ENCODE measurements at places on chromosomes 6 and 20.

DNA sequence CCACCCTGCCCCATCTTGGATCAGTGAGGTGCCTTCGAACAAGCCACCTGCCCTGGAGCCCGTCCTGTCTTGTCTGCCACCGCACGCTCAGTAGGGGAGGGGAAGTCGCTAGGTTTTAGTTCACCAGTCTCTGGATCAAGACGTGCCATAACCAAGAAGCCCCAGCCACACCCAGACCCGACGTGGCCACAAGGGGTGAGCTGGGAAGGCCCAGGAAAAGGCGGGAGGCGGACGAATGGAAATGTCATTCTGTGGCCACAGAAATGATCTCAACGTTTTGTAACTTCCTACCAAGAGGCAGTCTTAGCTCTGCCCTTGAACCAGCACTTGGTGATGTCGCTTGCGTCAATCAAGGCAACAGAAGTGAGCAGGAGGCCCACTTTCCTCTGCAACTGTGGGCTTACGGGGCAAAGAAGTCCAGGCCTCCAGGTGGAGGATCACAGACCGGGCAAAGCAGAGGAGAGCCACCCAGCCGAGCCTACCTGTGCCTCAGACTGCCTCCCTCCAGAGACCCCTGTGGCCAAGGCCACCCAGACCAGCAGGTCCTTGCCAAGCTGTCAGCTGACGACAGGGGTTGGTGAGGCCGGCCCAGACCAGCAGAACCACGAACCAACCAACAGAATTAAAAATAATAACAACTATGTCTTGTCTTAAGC lies 14.5 kb downstream of the GMEB2 start:
- DNase-seq, result no peak

GRCh38 chr20:56572172-56572571 lies 39.1 kb downstream of the FAM209B start:
- DNase-seq, result peak; percentile 5

DNA sequence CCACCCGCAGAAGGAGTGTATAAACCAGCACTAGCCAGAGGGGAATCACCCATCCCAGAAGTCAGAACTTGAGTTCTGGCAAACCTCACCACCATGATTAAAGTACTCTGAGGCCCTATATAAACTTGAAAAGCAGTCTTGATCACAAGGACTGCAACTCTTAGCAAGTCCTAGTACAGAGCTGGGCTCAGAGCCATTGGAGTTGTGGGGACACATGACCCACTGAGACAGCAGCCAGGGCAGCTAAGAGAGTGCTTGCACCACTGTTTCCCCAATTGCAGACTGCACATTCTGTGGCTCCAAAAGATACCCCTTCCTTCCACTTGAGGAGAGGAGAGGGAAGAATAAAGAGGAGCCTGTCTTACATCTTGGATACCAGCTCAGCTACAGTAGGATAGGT lies 4.7 kb upstream of the MCM9 start:
- no peak for DNase-seq

DNA sequence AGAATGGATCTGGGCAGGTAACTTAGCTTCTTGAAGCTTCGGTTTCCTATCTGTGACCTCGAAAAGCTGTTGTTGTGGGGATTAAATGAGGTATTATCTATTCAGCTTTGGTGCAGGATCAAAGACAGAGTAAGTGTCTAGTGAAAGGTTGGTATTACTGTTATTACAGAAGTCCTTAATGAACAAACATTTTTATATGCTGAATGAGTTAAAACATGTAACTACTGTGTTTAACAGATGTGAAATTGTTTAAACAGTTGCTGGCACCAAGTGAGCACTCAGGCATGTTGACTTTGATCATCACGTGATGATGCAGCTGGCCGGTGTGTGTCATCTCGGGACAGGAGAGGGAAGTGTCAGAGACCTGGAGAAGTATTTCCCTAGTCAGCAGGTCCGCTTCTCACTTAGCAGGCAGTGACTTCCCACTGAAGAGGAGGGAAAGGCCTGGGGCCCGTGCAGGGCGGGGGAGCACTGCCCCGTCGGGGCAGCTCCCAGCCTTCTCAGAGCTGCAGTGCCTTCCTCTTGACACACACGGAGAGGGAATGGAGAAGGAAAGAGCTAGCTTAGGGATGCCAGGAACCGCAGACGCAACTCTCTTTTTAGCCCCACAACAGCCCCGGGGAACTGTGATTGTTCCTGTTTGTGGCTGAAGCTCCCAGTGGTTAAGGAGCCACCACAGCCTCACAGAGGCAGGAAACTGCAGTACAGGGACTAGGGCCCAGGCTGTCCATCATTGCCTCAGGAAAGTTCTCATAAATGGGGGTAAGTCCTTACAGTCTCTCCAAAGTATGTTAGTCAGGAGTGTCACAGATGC lies 18.0 kb downstream of the TUBB2A start:
- DNase-seq, result peak; percentile 34

- DNase-seq, result no peak
Observed at GRCh38 chr6:22239261-22239921, 57.4 kb downstream of the PRL start.

DNA sequence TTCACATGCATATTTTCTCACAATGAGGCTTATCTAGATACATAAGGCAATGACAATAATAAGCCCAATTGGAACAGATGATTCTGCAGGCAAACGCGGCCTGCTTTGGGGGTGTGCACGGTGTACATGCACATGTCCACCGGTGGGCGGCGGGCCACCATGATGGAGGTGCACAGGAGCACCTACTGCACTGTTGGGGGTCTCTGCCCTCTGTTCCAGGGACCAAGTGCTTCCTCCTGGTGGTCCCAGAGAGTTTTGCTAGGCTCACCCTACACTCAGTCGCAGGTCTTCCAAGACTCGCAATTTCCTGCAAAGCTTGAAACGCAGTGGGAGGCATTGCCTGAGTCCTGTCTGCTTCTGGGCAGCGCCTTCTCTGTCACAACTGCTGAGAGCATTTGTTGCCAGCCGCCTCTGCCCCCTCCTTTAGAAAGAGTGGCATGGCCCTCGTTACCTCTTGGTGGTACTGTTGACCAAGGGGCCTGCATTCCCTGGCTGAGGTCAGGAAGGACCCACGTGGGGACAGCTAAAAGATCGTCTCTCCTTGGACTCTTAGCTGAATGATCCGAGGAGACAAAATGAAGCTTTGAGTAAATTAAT lies 135.3 kb downstream of the ERMARD start:
- no peak for DNase-seq

DNA sequence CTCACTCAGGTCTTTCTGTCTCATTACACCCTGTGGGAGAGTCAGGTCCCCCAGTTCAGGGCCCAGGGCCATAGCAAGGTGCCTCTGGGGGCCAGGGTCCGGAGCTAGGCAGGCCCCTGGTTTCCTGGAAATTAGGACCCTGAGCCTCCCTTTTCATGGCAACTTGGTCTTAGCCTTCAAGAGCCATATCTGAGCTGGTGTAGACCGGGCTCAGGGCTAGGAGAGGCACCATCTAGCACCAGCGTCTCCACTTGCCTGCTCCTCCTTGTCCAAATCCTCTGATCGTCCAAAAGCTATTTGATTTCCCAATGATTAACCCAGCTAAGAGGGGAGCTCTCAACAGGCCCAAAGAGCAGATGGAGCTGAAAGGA lies 5.6 kb downstream of the MDFI start:
- DNase-seq, result no peak

DNA sequence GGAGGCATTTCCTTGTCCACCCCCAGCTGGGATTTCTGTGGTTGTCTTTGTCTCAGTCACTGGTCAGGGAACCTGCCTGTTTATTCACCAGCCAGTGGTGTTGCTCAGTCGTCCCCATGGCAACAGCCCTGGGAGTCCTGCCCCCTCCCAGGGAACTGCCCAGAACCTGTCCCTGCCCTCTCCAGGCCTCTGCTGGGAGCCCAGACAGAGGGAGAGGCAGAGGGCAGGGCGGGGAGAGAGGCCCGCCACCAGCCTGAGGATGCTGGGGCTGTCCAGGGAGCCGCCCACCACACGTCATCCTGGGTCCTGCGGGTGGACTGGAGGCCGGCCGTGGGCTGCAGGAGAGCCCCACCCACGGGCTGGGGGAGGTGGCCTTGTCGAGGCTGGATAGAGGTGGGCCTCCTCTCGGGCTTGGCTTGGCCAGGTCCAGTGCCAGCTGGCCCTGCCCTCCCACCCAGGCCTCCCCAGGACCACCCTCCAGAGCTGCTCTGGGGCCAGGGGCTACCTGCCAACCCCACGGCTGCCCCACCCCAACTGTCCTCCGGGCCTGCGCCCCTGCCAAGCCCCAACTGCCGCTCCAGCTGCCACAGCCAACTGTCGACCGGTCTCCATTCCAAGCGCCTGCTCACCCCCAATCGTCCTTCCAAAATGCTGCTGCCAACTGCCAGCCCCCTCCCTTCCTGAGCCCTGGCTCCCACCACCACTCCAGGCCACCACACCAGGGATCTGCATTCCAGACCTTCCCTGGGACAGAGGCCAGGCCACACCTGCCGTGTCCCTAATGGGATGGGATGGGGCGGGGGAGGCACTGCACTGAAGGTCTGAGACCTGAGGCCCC lies 4.2 kb upstream of the ZBTB46 start:
- peak; percentile 97 for DNase-seq

- no peak for DNase-seq
Observed at GRCh38 chr20:4775322-4776078, 53.8 kb downstream of the PRND start.

GRCh38 chr20:17896193-17896723 lies 72.3 kb downstream of the SNX5 start:
- peak; percentile 20 for DNase-seq

GRCh38 chr6:119800526-119800925 lies 451.0 kb upstream of the MAN1A1 start:
- no peak for DNase-seq

- DNase-seq, result peak; percentile 10
Observed at GRCh38 chr6:53375847-53376246, 27.1 kb upstream of the ELOVL5 start.

DNA sequence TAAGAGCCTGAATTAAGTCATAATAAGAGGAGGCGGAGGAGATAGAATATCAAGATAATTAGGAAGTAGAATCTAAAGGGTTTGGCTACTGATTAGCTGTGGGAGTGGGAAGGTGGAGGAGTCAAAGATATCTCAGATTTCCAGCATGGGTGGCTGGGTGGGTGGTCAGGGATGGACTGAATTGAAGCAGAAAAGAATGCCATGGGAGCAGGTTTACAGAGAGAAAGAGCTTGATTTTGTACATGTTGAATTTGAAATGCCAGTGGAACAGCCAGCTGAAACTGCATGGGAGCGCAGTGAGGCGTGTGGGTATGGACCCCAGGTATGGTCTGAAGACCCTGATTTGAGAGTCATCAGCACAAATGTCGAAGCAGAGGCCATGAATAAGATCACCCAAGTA lies 1.4 kb upstream of the HLA-DMA start:
- DNase-seq, result no peak

GRCh38 chr6:21213492-21213891 lies 380.1 kb upstream of the SOX4 start:
- no peak for DNase-seq

GRCh38 chr6:70763754-70764510 lies 96.2 kb downstream of the SMAP1 start:
- DNase-seq, result peak; percentile 48

DNA sequence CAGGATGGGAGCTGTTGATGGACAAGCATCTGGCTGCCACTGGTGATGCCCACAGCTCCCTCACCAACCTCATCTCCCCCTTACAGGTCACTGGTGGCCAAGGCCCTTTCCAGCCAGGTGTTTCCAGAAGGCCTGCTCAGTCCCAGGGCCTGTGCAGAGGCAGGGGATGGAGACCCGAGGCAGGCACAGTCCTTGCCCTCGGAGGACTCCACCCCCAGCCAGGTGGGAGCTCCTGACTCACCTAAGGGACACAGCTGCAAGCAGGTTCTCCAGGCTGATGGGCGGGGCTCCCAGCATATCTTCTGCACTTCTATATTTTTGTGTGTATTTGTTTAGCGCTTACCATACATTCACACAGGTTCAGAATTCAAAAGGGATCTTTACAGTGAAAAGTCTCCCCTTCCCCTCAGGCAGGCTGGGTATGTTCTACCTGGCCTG lies 17.4 kb downstream of the PRPH2 start:
- DNase-seq, result no peak

DNA sequence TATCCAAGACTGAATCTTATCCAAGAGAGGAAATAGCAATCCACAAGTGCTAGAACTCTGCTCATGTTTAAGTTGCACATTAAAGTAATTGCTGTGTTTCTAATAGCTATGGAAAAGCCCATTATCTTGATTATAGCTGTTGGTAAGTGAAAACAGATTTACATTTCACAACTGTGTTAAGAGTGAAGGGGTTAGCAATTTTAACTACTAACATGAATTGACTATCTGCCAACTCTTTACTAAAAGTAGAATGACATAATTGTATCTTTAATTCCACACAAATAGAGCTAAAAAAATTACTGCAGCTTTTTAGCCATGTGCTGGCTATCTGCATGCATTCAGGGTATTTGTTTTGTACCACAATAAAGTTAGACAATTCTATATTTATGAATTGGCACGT lies 277.9 kb upstream of the IRAK1BP1 start:
- no peak for DNase-seq

GRCh38 chr6:155310596-155310995 lies 3.7 kb downstream of the TFB1M start:
- peak; percentile 71 for DNase-seq

DNA sequence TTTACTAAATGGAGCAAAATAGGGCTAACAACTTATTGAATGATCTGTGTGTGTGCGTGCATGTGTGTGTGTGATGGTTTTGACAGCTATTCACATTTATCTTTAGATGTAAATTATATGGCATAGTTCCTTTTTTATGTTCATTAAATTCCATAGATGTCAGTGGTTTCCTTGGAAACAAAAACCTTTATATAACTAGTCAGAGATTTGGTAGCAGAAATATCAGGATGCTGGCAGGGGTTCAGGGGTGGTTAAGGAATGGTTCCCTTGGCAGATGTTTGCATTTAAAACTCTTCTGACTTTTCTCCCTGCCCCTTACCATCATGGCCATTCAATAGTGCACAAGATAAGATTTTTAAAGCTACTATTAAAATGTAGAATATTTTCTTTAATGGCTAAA lies 256.6 kb downstream of the PLCB1 start:
- DNase-seq, result peak; percentile 5

DNA sequence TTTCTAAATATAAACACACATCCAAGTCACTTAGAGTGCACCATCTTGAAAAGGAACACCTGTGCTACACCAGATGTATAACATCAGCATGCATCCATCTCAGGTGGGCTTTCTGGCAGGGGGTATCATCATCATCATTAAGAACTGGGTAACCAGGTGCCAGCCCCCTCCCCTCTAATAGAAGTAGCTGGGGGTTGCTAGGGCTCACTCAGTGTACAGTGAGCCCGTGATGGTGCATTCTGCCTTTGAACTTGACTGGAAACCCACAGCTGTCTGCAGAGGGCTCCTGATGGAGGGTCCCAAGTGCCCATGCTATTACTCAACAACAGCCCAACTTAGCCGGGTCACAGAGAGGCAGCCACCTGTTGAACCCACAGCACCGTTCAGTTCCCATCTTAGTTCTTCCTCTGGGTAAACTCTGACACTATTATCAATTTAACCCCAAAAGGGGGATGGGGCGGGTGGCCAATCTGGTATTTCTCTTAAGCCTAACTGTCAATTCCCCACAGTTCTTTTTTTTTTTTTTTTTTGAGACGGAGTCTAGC lies 32.7 kb upstream of the CCND3 start:
- DNase-seq, result no peak

Data from cardiac fibroblast (primary cell).